ENCODE measurements at places on chromosomes 2 and 18. TPM values are rescaled to one million over a fixed set of nuclear protein-coding genes. Genes with fewer than 3 reads are reported as not detected.

DNA sequence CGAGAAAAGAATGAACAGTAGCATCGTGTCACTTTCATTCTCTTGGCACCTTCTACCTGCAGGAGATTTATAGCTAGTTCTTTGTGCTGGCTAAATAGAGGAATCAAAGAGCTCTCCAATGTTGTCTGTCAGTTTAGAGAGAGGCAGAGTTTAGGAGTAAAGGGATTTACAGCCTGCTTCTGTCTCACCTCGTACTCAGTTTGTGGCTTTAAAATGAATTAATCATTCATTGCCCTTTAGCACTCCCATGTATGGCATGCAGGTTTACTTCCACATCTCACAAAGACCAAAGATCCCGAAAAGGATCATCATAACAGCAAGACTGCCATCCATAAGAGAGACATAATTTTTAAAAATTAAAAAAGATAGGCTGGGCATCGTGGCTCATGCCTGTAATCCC is 42.4 kb upstream of the ATL2 start:
- no peak for DNase-seq

Gene DLGAP1
- 0.11 TPM for polyA plus RNA-seq

DNA sequence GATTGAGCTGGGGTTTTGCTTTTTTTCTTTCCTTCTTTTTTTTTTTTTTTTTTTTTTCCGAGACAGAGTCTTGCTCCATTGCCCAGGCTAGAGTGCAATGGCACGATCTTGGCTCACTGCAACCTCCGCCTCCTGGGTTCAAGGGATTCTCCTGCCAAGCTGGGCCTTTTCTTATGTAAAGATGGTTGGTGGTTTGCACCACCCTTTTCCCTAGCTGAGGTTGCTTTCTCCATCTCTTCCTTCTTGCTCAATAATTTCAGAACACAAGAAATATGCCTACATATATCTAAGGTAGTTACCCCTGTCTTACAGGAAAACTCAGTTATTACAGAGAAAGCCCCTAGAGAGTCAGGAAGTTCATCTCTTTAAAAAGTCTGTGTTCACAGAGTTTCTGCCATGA is 7.0 kb downstream of the TTC39C start:
- DNase-seq: no peak

DNA sequence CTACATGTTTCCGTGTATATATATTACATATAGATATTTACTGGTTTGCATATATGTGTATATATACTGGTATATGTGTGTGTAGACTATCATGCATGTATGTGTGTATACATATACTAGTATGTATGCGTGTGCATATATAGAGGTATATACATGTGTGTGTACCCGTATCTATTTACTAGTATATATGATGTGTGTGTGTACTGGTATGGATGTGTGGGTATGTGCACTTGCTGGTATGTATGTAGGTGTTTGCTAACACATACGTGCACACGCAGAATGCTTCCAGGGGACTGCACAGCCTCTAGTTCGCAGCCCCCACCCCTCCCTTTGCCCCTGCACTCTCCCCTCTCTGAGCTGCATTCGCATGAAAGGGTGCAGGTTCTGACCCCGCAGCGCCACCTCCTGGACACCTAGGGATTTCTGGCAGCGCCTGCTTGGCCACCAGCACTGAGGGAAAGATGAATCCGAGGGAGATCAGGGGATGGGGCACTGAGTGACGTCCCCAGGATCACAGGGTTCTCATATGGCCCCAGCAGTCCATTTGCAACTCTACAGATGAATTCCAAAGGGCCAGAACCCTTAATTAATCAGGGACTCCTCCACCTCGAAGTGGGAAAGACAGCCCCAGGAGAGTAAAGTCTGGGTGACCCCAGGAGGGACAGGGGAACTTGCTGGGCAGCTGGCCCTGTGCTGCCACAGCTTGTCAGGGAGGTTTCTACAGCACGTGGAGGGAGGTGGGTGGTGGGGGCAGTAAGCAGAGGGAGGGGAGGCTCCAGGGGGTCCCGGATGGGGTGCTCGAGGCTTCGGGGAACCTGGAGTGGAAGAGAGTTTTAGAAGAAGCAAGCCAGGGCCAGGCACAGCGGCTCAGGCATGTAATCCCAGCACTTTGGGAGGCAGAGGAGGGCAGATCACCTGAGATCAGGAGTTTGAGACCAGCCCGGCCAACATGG is 66.8 kb upstream of the ASAP2 start:
- peak; percentile 74 for DNase-seq

GRCh38 chr2:9909106-9909505 is 42.4 kb upstream of the GRHL1 start:
- DNase-seq: no peak

DNA sequence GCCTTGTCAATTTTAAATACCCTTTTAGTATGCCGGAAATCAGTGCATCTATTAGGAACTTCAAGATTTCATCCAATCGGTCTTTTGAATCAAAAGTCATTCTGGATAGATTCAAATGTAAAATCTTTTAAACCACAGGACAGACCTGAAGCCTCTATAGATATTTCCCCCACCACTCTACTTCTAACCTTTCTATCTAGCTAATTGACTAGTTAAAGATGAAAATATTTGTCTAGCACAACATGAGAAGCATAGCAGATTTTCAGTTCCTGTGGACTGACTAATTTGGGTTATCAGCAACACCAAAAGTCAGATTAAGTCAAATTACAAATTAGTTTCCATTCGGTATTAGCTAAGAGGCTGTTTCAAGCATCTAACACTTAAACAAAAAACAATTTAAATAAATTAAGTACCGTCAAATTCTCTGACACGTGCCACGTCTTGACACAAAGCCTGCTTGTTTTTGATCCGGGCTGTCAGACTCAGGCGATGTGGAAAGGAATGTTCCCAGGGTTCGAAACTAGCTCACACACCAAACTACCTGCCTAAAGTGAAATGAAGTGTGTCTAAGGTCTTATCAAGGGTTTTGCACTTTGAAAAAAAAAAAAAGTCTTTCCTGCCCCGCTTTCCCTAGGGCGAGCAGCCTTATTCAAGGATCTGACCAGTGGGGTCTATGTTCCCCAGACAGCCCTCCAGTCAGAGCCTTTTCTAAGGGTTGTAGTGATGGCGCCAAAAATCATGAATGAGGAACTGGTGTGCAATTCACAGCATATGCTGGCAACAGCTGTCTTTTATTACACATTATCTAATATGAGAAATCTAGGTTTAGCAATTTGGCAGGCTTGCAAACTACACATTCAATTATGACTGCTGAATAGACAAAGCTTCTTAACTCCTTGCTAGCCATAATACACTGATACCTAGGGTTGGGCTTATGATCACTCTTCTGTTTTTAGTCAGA is 4.7 kb downstream of the CYTIP start:
- peak; percentile 29 for DNase-seq

Gene AKAIN1
- not detected for polyA plus RNA-seq

All from heart left ventricle (tissue), 16 donors.